ENCODE measurements at places on chromosomes 1 and 21. TPM values are rescaled to one million over a fixed set of nuclear protein-coding genes. Genes with fewer than 3 reads are reported as not detected.

The ACTN2 gene
- not detected for total RNA-seq

The LCE2A gene
- total RNA-seq, result 0.43 TPM

The UBXN10 gene
- not detected for total RNA-seq

The DPT gene
- 1.7 TPM for total RNA-seq

The LDLRAD1 gene
- total RNA-seq, result not detected

The OSCP1 gene
- 6.0 TPM for total RNA-seq

The LYPD8 gene
- under 0.01 TPM for total RNA-seq

The SMPDL3B gene
- not detected for total RNA-seq

The CAPZA1 gene
- 180 TPM for total RNA-seq

The ZNF670 gene
- 4.3 TPM for total RNA-seq

The OVAAL gene
- not detected for total RNA-seq

The PLA2G4A gene
- 12.1 TPM for total RNA-seq

The UBASH3A gene
- total RNA-seq, result not detected

The CHAF1B gene
- total RNA-seq, result 3.9 TPM

The TEKT2 gene
- not detected for total RNA-seq

The C1orf87 gene
- not detected for total RNA-seq

The OMA1 gene
- total RNA-seq, result 10.6 TPM

The TDRD5 gene
- total RNA-seq, result not detected

The SPATA45 gene
- 0.43 TPM for total RNA-seq

The CFAP107 gene
- not detected for total RNA-seq

The SLAMF8 gene
- not detected for total RNA-seq

The CD247 gene
- not detected for total RNA-seq

Data from fibroblast of villous mesenchyme (primary cell).